Vagina (tissue), 2 donors: ENCODE measurements at places on chromosomes 4 and X. TPM values are rescaled to one million over a fixed set of nuclear protein-coding genes. Genes with fewer than 3 reads are reported as not detected.

The CSAG1 gene
- total RNA-seq = not detected

The RPA4 gene
- total RNA-seq = 7.4 TPM

DNA sequence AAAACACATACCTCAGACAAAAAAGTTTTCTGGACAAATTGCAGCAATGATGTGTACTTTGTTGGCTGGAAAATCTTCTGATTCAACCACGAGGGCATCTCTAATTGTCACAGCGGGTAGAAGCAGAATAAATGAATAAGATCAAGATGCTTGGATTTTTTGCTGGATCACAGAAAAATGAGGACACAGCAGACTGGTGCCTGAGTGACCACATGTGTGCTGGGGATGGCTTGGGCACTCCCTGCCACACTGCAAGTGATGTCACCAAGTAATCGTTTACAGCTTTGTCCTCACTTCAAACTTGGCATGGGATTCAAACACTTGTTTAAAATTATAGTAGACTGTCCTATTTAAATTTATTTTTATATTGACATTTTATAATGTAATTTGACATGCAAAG, 557.0 kb downstream of the SPRY1 start:
- no peak for DNase-seq
- no peaks in the 10 kb centered on the region for H3K36me3 ChIP-seq
- H3K27me3 ChIP-seq = no peaks in the 10 kb centered on the region
- H3K4me3 ChIP-seq = no peak overlapping the region
- H3K27ac ChIP-seq = no peak overlapping the region
- no peaks in the 10 kb centered on the region for H3K4me1 ChIP-seq

DNA sequence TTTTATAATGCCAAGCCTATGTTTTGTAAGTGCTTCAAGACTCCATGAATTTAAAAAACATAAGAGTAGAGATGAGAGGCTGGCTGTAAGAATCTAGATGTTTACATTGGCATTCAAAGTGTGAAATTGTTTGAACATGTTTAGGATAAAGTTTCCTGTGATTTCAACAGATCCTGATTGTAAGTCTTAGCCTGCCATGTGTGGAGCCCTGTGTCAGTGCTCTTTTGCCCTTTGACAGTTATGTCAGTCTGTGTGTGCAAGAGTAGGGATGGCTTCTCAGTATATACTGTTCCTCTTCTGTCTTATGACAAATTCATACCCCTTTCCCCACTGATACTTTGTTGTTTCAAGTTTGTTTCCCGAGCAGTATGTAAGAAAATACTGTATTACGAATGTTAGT, 68.2 kb downstream of the USP9X start:
- peaks cover 4% of the 10 kb centered on the region for H3K36me3 ChIP-seq
- DNase-seq = no peak
- no peak overlapping the region for H3K4me3 ChIP-seq
- no peaks in the 10 kb centered on the region for H3K4me1 ChIP-seq
- no peak overlapping the region for H3K27ac ChIP-seq

DNA sequence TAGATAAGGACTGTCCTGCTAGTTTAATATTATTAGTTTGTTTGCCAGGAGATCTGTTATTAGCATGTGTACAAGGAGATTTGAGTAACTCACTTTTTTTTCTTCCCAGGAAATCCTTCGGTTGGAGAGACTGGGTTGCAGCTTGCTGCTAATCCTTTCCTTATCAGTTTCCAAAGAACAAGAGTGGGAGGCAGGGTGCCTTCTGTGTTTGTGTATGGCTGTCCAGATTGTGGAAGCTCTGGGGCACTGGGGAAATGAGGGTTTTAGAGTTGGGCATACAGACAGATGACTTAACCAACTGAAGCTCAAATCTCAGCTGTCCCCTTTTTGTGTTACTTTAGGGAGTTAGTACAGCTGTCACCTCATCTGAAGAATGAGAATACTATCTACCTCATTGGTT, 12.6 kb upstream of the SUPT20HL1 start:
- no peaks in the 10 kb centered on the region for H3K36me3 ChIP-seq
- no peak for DNase-seq
- H3K4me3 ChIP-seq = no peak overlapping the region
- H3K27ac ChIP-seq = no peak overlapping the region
- no peaks in the 10 kb centered on the region for H3K4me1 ChIP-seq
